ENCODE measurements at places on chromosomes 5 and 9. TPM values are rescaled to one million over a fixed set of nuclear protein-coding genes. Genes with fewer than 3 reads are reported as not detected.
A peak's percentile ranks its signal among the peaks of the same experiment; 100 is the strongest.

DNA sequence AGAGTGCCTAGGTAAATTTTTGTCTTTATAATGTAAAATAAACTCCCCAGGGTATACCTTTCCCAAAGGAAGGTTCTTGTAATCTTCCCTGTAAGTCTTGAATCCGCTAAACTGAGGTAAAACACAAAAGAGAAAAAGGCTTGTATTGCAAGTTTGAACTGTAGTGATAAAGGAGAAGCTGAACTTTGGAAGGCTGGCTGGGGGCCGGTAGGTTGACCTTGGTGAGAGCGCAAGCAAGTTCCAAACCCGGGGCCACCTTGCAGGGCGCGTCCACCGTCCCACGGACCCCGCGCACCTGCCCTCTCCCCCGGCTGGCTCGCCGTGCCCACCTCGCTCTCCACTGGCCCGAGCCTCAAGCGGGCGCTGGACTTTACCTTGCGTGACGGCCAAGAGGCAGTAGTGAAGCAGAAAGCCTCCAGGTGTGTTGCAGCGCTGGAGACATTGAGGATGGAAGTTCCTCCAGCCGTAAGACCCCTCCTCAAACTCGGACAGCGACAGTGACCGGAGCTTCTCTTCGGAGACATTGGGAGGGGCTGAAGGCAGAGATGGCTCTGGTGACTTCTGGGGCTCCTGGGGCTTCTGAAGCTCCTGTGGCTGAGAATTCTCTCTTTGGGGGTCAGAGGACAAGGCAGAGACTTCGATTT, 428 bp downstream of the SLCO4C1 start:
- no peak overlapping the region for H3K27ac ChIP-seq
- DNase-seq: peak; percentile 60
- no peaks in the 10 kb centered on the region for H3K36me3 ChIP-seq
- H3K27me3 ChIP-seq: no peaks in the 10 kb centered on the region
- H3K4me3 ChIP-seq: peak overlapping the region; percentile 95

The PDE8B gene
- not detected for total RNA-seq

The MLANA gene
- total RNA-seq: not detected

- peak within 1 kb of the TSS; percentile 61 for H3K4me3 ChIP-seq
- H3K27me3 ChIP-seq: peaks cover 9% of the 10 kb centered on the region
- H3K36me3 ChIP-seq: no peaks in the 10 kb centered on the region
- no peak within 1 kb of the TSS for H3K27ac ChIP-seq
These were observed at the start of gene ANKRD34B for GRCh38 chr5:80569961-80570786. Gene ANKRD34B (minus strand): TSS chr5:80570280. CDS start chr5:80560019, 10,261 bp downstream.

- no peak overlapping the region for H3K4me3 ChIP-seq
- H3K4me1 ChIP-seq: no peaks in the 10 kb centered on the region
- H3K27ac ChIP-seq: no peak overlapping the region
- no peaks in the 10 kb centered on the region for H3K36me3 ChIP-seq
- DNase-seq: no peak
These were observed 102.7 kb upstream of the VCAN start for GRCh38 chr5:83368835-83369234.

The TEX48 gene
- not detected for total RNA-seq
